ENCODE measurements at places on chromosomes 13 and 19.

- DNase-seq = no peak
Measured at GRCh38 chr19:28456708-28457320, 756.1 kb downstream of the UQCRFS1 start.

DNA sequence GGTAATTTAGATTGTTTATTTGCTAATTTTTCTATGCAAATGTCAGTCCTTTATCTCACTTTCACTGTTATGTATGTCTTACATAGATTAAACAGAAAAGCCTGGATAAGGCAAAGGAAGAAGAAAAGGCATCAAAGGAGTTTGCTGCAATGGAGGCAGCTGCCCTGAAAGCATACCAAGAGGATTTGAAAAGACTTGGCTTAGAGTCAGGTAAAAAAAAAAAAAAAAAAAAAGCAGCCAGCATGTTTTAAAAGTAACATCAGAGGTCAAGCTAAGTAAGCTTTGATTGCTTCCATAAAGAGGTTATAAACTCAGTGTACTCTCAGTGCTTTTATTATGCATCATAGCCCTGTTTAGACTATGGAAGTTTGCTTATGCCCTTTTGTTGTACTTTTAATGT, 3.8 kb downstream of the WBP4 start:
- no peak for DNase-seq

DNA sequence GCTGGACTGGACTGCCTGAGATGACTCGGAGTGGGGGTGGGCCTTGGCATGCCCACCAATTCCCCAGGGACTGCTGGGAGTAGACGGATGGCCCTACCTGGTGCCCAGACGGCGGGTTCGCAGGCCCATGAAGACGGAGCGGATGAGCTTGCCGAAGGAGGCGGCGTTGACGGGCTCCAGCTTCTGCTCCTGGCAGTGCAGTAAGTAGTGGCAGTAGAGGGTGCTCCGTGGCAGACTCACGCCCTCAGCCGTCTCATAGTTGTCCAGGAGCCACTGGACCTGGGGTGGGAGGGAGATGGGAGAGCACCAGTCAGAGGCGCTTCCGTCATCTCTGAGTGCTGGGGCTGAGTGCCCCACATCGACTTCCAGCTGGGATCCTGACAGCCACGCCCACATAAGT, 17.6 kb downstream of the DCAF15 start:
- DNase-seq = no peak

- peak; percentile 53 for DNase-seq
Measured at GRCh38 chr13:30577401-30577852, 40.3 kb upstream of the USPL1 start.

DNA sequence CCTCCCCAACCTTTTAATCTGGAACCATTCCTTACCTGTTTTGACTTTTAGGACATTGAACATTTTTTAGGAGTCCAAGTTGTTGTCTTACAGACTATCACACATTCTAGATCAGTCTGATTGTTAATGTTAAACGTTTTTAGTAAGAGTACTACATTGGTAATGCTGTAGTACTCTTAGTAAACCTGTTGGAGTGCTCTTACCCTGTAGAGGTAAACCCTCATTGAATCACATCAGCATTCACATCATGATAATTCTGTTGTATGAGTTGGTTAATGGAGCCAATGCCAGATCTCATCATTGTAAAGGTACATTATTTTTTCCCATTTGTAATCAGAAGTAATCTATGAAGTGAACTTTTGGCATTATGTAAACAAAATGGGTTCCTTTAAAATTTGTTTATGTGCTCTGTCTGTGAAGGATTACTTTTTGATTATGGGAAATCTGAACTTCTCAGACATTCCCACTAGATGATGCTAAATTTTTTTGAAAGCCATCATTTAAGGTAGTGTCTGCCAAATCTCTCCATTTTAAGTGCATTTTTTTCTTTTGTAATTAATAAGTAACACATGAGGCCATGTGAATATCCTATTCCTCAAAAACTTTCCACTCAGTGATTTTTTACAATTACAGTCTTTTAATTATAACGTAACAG, 55.2 kb downstream of the VWA8 start:
- peak; percentile 13 for DNase-seq

- no peak for DNase-seq
Measured at GRCh38 chr19:2848616-2849015, 7.3 kb downstream of the ZNF555 start.

GRCh38 chr13:78160793-78161192, 242.2 kb upstream of the EDNRB start:
- DNase-seq = no peak

DNA sequence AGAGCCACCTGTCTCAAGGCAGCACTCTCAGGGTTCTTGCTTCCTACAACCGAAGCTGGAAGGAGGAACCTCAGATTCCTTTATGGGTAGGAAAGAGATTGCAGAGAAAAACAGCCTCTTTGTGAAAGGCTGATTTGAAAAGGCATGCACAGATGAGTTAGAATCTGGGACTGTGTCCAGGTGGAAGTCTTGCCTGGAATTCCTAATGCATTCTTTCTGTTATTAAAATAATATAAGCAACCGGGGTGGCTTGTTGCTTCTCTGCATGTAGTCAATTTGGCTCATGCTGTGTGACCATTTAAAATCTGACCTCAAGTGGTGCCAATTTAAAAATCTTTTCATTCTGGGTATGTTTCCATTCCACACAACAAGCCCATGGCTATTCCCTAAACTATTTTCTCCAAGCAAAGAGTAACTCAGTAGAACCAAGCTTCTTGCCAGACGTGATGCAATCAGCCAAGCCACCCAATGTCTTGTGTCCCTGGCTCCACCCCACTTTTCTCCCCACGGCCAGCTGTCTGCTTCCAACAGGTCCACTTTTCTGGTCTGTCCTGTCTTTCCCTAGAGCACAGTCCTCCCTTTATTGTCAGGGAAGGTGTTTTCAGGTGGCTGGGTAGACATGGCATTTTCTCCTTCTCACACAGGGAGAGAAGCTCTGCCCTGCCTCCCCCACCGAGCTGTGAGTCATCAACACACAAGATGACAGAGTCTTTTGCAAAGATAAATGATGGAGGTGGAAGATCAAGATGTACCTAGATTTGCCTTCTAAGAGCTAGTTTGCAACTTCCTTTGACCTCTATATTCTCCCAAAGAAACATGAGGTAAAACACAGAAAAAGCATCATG, 394.3 kb downstream of the FOXO1 start:
- no peak for DNase-seq

Data from HS-5 (cell line).